ENCODE measurements at places on chromosomes 3 and 15. TPM values are rescaled to one million over a fixed set of nuclear protein-coding genes. Genes with fewer than 3 reads are reported as not detected.

GRCh38 chr15:26887926-26888666, 21.2 kb downstream of the GABRA5 start:
- DNase-seq = no peak

- DNase-seq = no peak
These were observed 29.6 kb downstream of the TLNRD1 start for GRCh38 chr15:81030301-81030750.

The CPLX3 gene
- polyA plus RNA-seq = not detected

DNA sequence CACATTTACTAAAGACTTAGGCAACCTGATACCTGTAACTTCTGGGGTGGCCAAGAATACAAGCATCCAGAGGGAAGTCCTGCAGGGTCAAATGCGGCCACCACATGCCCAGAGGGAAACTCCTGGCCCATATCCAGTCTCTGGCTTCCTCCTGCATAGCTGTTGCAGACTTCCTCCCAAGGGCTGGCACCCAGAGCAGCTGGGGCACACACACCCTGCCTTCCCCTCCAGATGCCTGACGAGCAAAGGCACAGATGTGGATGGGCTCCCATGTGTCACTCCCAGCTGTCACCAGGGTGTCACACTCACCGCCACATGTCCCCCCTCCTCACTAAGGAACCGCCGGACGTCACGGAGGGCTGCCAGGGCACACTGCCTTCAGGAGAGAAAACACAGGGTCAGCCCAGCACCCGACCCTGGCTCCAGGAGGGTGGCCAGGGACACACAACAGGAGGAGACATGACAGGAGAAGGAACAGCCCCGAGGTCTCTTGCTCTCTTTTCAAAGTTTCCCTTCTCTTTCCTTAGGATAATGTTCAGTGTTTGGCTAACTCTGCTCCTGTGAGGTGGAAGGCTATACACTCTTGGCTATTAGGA, 13.2 kb downstream of the PFKFB4 start:
- no peak for DNase-seq

DNA sequence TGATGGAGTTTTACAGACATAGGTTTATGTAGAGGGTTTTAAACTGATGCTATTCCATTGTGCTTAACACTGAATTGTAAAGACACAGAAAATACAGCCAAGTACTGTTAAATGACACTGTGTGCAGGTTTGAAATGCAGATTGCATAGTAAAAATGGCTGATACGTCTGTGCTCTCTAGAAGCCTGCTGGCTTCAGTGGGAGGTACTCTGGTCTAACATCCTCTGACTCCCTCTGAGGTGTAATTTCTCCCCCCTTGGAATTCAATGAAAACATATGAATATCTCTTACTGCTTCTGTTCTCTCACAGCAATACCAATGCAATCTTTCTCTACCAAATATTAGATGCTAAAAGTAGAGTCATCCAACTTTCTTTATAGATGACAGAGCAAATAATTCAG, 176.6 kb downstream of the SLC9A9 start:
- no peak for DNase-seq

The SLC30A4 gene
- polyA plus RNA-seq = 4.6 TPM

- DNase-seq = no peak
These were observed 2.0 kb downstream of the GP5 start for GRCh38 chr3:194396859-194397756.

The VGLL4 gene
- 40.3 TPM for polyA plus RNA-seq

The CADM2 gene
- polyA plus RNA-seq = 5.8 TPM

The HTR3E gene
- not detected for polyA plus RNA-seq

The PLSCR2 gene
- polyA plus RNA-seq = not detected

- no peak for DNase-seq
These were observed 1.1 kb upstream of the SEMA3G start for GRCh38 chr3:52446042-52446441.

All from forelimb muscle (tissue), 1 donor.